ENCODE measurements at places on chromosomes 1 and 21. TPM values are rescaled to one million over a fixed set of nuclear protein-coding genes. Genes with fewer than 3 reads are reported as not detected.

Gene CALML6
- total RNA-seq = 0.97 TPM

Gene VANGL2
- 62.5 TPM for total RNA-seq

Gene PCSK9
- total RNA-seq = 26.1 TPM

Gene AMY1A
- not detected for total RNA-seq

Gene PGLYRP4
- not detected for total RNA-seq

Gene KCNA3
- total RNA-seq = 0.20 TPM

Gene SIPA1L2
- total RNA-seq = 39.2 TPM

- H3K4me1 ChIP-seq = no peaks in the 10 kb centered on the region
- DNase-seq = peak; percentile 33
- no peaks in the 10 kb centered on the region for H3K36me3 ChIP-seq
Measured at GRCh38 chr1:4309676-4310320, 344.6 kb upstream of the AJAP1 start.

GRCh38 chr1:115184951-115185331, 95.6 kb upstream of the TSPAN2 start:
- H3K27ac ChIP-seq = no peak overlapping the region
- no peak for DNase-seq
- H3K36me3 ChIP-seq = no peaks in the 10 kb centered on the region
- H3K27me3 ChIP-seq = no peaks in the 10 kb centered on the region
- no peak overlapping the region for H3K4me3 ChIP-seq

DNA sequence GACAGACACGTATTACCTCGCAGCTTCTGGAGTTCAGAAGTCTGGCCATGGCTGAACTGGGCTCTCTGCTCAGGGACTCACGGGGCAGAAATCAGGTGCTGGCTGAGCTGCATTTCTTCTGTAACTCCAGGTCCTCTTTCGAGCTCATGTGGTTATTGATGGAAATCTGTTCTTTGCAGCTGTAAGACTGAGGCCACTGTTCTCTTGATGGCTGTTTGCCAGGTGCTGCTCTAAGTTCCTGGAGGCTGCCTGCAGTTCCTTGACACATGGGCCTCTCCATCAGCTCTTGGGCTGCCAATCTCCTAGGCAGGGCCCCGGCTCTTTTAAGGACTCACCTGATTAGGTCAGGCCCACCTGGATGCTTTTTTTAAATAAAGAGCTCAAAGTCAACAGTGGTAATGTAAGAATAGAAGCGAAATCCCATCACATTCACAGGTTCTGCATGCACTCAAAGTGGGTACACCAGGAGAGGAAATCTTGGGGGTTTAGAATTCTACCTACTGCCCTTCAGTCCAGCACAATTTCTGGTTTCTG, 139.1 kb downstream of the KAZN start:
- H3K27ac ChIP-seq = no peak overlapping the region
- peaks cover 10% of the 10 kb centered on the region for H3K4me1 ChIP-seq
- H3K36me3 ChIP-seq = no peaks in the 10 kb centered on the region
- no peak for DNase-seq

GRCh38 chr1:188261849-188262248, 1433.1 kb downstream of the PLA2G4A start:
- DNase-seq = no peak
- no peaks in the 10 kb centered on the region for H3K36me3 ChIP-seq
- no peaks in the 10 kb centered on the region for H3K27me3 ChIP-seq
- no peak overlapping the region for H3K4me3 ChIP-seq
- no peaks in the 10 kb centered on the region for H3K4me1 ChIP-seq

DNA sequence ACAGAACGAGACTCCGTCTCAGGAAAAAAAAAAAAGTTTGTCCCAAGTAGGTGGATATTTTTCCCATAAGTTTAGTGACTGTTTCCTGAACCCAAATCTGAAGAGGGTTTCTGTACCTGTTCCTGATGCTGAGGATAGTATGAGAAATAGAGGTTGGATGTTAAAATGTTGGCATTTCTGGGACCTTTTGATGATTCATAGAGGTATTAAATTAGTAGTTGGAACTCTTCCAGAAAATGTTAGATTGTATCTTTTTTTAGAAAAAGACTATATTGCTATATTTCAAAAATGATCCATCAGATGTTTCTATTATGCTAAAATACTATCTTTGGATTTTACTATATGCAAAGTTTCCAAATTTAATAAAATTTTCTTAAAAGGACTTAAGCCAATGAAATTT, 2.9 kb upstream of the CENPL start:
- peak overlapping the region; percentile 65 for H3K4me3 ChIP-seq
- H3K27ac ChIP-seq = no peak overlapping the region
- DNase-seq = no peak
- H3K27me3 ChIP-seq = no peaks in the 10 kb centered on the region

- no peak for DNase-seq
- H3K36me3 ChIP-seq = no peaks in the 10 kb centered on the region
- no peak overlapping the region for H3K27ac ChIP-seq
- H3K4me3 ChIP-seq = no peak overlapping the region
- H3K4me1 ChIP-seq = no peaks in the 10 kb centered on the region
- H3K27me3 ChIP-seq = no peaks in the 10 kb centered on the region
Measured at GRCh38 chr1:213998785-213999184, 11.0 kb downstream of the PROX1 start.

- H3K27me3 ChIP-seq = no peaks in the 10 kb centered on the region
- no peak overlapping the region for H3K27ac ChIP-seq
- no peaks in the 10 kb centered on the region for H3K4me1 ChIP-seq
- peaks cover 56% of the 10 kb centered on the region for H3K36me3 ChIP-seq
Measured at GRCh38 chr1:19257178-19257914, 5.7 kb downstream of the MRTO4 start.

DNA sequence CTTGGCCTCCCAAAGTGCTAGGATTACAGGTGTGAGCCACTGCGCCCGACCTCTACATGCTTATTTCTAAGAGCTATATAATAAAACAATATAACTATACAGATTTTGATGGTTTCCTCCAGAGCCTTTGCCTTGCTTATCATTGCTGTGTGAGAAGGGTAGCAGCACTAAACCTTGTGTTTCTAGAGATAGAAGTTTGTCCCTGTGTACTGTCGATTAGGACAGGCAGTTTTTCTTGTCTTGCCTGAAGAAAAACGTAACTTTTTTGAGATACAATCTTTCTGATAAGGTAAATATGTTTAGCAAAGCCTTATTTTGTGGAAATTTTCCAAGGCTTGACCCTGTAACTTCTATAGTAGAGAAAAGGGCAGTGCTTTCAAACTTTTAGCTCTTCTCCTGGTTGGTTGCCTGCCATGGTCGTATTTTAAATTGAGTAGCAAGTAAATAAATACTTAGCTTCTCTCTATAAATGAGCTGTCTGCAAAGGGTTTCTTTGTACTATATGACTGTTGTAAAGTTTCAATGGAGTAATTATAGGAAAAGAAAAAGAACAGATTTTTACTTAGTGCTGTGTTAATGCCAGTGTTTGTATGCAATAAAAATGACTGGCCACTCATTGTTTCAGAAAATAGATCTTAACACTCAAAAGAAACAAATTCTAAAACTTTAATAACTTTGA, 86.4 kb upstream of the CACYBP start:
- no peaks in the 10 kb centered on the region for H3K27me3 ChIP-seq
- H3K4me1 ChIP-seq = no peaks in the 10 kb centered on the region

DNA sequence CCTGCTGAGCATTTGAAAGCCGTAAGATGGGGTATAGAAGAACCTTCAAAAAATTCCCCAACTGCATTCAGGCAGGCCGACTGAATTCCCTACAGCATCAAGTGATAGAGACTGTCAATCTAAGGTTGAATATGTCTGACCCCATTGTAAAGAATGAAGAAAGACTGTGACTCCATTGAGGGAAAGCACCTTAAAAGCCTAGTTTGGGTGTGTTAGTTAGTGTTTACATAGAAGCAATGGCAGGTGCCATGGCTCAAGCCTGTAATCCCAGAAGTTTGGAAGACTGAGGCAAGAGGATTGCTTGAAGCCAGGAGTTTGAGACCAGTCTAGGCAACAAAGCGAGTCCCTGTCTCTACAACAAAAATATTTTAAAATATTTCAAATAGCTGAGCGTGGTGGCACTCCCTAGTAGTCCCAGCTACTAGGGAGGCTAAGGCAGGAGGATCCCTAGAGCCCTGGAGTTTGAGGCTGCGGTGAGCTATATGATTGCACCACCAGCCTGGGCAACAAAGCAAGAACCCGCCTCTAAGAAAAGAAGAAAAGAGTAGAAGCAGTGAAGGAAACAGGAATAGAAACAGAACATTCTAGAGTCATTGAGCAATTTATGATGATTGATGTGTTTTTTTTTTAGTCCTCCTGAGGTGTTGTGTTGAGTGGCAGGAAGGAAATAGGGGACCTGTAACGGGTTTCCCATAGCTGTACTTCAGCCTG, 15.4 kb downstream of the POLR3GL start:
- peak; percentile 46 for DNase-seq
- peaks cover 9% of the 10 kb centered on the region for H3K4me1 ChIP-seq
- H3K36me3 ChIP-seq = no peaks in the 10 kb centered on the region

GRCh38 chr1:61424382-61424781, 300.6 kb downstream of the TM2D1 start:
- H3K27me3 ChIP-seq = no peaks in the 10 kb centered on the region
- no peaks in the 10 kb centered on the region for H3K36me3 ChIP-seq
- H3K4me1 ChIP-seq = no peaks in the 10 kb centered on the region

GRCh38 chr1:119125874-119126273, 14.6 kb downstream of the WARS2 start:
- no peak for DNase-seq
- no peaks in the 10 kb centered on the region for H3K36me3 ChIP-seq
- no peak overlapping the region for H3K27ac ChIP-seq
- H3K4me3 ChIP-seq = peak overlapping the region; percentile 8
- no peaks in the 10 kb centered on the region for H3K4me1 ChIP-seq

DNA sequence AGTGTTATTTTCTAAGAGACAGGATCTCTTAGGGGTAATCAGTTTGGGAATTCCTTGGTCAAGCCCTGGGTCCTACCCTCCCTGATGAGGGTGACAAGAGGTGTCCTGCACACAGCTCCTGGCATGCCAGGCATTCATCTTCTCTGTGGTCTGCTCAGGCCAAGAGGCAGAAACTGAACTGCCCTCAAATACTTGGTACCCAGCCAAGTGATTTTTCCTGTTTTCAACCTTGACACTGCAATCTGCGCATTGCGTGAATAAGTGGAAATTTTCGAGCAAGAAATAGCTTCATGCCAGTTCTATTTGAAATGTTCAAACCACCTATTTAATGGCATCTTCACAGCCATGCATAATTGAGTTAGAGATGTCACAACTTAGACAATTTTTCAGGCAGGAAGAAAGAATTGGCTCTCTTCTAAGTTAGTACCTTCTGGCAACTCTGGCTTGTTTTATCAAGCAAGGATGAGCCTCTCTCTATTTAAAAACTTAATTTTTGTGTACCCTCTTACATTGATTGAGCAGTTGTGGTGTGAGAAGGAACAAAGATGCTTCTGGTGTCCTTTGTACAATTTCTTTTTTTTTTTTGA, 27.0 kb downstream of the DNM3 start:
- no peak overlapping the region for H3K4me3 ChIP-seq
- DNase-seq = no peak
- H3K27me3 ChIP-seq = no peaks in the 10 kb centered on the region
- H3K4me1 ChIP-seq = no peaks in the 10 kb centered on the region
- no peaks in the 10 kb centered on the region for H3K36me3 ChIP-seq
